Left renal cortex interstitium (tissue), 4 donors: ENCODE measurements at places on chromosomes 7 and 10.

DNA sequence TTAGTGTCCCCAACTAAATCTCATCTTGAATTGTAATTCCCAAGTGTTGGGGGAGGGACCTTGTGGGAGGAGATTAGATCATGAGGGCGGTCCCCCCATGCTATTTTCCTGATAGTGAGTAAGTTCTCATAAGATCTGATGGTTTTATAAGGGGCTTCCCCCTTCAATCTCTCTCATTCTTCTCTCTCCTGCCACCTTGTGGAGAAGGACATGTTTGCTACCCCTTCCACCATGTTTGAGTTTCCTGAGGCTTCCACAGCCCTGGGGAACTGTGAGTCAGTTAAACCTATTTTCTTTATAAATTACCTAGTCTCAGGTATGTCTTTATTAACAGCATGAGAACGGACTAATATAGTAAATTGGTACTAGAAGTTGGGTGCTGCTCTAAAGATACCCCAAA lies 365.6 kb downstream of the ANKRD7 start:
- no peak for DNase-seq

DNA sequence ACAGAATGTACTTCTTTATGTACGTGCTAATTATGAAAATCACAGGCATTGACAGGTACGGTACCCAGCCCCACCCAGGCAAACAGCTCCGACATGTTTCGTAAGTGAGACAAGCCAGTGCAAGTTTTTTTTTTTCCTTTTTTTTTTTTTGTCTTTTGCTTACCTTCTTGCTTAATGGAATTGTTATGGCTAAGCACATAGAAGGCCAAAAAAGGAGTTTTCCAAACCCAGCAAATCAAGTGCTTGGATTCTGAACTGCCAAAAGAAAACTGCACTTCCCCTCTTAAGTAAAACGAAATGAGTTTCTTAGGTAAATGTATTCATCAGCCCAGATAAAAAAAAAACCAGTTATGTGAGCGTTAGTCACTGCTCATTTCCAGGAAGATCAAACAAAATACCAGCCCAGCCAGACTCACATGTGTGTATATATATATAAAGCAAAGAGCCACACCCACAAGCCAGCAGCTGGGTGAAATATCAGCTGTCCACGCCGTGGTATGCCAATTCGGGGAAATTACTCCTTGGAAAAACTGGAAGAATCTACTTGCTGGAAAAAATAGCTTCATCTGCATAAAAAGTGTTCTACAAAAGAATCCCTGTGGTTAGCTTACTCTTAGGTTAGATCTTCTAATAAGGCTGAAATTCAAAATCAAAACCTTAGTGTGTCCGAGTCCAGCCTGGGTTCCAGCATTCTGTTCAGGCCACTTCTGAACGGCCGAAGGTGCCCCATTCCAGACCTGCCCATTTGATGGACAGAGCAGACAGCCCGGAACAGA lies 8.0 kb downstream of the KLF6 start:
- no peak for DNase-seq

DNA sequence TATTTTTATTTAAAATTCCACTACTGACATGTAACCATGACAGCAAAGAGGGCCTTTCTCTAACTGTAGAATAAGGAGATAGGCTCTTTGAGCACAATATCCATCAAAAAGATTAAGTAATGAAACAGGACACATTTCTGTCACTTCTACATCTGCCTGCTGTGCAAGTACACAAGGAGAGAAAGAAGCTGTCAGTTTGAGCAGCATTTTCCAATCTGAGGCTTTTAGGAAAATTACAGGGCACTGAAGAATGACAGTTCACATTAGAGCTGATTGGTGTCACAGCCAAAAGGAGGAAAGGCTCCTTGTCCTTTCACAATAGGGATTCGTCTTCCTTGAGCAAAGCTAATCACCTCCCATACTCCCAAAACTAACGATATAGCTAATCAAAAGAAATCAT lies 158.8 kb upstream of the TAC1 start:
- no peak for DNase-seq

DNA sequence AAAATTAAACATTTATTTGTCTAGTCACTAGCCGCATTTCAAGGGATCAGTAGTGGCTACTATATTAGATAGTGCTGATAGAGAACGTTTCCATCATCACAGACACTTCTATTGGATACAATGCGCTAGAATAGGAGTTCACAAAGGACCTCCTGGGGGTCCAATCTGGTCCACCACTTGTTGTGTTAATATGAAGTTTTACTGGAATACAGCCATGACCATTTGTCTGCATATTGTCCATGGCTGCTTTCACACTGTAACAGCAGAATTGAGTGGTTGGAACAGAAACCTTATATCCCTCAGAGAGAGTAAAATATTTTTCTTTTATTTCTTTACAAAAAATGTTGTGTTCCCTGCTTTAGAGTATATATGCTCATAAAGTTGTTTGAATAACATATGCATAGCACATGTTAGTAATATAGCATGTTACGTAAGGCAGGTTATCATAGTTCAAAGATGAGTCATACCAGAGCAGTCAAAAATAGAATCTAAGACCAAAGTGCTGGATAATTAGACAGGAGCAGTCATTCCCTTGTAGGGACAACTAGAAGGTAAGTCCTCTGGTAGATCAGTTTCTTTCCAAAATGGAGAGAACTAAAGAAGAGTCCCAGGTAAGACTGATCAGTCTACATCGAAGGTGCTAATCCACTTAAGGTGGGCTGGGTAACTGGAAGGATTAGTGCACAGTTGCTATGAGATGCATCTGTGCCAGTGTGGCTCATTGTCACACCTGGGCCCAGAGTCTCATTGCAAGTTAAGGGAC lies 14.9 kb downstream of the BZW2 start:
- DNase-seq = no peak
